Activated CD4-positive, CD25-positive, alpha-beta regulatory T cell treated with anti-CD3 and anti-CD28 coated beads, Interleukin-2, amount 50 U/mL, for 72 hours (primary cell): ENCODE measurements at places on chromosomes 13 and 19.

DNA sequence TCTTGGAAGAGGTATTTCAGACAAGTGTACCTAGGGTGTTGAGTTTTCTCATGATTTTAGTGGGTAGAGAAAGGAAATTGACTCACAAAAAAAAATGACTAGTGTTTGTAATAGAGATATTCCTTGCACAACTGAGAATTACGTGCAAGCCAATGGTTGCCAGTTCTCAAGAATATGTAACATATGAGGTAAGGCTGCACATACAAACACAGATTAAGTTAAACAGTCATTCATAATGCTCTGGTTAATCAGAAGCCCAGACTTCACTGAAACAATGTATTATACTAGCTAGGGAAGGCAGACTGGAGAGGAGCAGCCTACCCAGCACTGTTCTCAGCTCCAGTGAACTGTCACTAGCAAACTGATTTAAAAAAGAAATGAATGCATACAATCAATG is 418.3 kb downstream of the DIAPH3 start:
- no peak for DNase-seq

- no peak for DNase-seq
These were observed 198.1 kb downstream of the VWA8 start for GRCh38 chr13:41762796-41763195.

GRCh38 chr19:38684078-38684861 is 36.8 kb downstream of the ACTN4 start:
- DNase-seq = no peak

DNA sequence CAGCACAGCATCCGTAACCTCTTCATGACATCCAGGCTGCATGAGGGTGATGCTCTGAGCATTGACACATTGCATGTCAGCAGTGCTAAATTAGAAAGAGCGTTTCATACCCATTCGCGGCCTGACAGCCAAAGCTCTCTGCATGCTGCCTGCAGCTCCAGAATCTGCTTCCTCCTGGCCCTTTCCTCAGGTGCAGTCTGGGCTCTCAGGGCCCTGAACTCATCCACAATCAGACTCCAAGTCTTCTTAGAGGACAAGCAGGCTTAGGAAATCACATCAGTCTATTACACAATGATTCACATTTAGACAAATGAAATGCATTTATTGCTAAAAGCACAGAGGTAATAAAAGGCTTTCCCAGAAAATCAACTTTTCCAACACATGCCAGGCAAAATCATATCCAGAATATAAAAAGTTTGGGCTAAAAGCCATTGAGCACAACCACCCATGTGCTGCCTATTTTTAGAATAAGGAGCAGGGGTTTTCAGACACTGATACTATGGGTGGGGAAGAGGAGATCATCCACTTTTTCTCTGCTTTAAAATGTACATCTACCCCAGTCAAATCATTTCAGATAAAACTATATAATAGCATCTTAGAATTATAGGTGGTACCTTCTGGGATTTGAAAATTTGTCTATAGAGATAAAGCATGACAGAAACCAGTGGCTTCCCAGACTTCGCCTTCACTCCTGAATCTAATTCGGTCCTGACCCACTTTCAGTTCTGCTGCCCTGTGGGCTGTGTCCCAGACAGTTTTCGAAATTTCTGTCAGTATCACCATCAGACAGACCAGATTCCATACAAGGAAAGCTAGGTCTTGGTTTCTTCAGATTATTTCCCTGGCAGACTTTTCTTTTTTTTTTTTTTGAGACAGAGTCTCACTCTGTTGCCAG is 109.3 kb downstream of the COL4A2 start:
- no peak for DNase-seq

GRCh38 chr19:34370117-34370516 is 5.1 kb downstream of the GPI start:
- no peak for DNase-seq

GRCh38 chr19:4413588-4413987 is 11.1 kb downstream of the CHAF1A start:
- no peak for DNase-seq

DNA sequence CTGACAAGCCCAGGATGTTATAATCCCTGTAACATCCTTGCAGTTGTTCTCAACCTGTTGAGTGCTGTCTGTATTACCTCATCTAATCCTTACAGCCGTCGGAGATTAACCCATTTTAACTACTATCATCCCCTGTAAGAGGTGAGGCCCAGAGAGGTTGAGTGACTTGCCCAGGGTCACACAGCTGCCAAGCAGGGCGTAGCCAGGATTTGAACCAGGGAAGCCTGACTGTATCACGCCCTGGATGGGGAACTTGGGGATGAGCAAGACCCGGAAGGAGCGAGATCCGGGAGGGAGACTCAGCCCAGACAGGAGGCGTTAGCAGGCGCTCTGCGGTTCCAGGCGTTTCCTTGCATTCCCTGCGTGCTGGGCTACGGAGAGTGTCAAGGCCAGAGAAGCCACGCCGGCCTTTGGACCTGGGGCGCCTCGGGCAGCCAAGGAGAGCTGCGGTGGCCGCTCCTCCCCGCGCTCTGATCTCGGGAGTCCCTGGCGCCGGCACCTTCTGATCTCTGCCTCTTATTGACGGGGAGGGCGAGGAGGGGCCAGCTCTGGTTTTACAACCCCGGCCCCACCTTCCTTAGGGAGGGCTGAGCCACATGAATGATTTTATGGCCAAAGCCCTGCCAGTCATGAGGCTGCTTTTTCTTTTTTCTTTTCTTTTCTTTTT is 6.2 kb downstream of the SULT2B1 start:
- DNase-seq = no peak

DNA sequence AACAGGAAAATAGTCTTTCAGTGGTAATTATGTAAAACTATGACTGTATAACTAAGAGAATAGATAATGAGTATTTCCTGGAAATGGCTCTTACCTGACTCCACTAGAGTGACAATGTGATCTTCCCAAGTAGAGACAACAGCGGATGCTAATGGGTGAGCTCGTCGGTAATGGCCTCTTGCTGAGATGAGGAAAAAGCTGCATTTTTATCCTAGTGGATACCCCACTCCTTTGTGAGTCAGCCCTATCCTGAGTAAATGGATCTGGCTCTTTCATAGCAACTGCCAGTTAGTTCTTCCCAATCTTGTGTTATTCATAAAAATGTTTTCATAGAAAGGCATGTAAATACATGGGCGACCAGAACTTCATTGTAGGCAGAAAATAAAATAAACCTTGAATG is 299.5 kb downstream of the NALCN start:
- no peak for DNase-seq

DNA sequence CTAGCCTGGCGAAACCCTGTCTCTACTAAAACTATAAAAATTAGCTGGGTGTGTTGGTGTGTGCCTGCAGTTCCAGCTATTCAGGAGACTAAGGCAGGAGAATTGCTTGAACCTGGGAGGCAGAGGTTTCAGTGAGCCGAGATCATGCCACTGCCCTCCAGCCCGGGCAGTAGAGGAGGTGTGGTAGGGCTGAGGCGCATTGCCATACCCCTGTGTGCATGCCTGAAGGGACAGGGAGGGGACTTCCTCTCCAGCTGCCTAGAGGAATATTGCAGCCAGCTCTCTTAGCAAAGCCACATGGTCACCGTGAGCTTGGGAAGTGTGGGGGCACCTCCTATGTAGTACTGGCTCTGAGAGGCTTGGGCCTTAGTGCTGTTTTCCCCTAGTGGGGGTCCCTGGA is 29.2 kb upstream of the PEPD start:
- DNase-seq = no peak
